ENCODE measurements at places on chromosomes 5 and 9.

GRCh38 chr9:93659044-93659836, 82.9 kb downstream of the PHF2 start:
- no peak for DNase-seq

DNA sequence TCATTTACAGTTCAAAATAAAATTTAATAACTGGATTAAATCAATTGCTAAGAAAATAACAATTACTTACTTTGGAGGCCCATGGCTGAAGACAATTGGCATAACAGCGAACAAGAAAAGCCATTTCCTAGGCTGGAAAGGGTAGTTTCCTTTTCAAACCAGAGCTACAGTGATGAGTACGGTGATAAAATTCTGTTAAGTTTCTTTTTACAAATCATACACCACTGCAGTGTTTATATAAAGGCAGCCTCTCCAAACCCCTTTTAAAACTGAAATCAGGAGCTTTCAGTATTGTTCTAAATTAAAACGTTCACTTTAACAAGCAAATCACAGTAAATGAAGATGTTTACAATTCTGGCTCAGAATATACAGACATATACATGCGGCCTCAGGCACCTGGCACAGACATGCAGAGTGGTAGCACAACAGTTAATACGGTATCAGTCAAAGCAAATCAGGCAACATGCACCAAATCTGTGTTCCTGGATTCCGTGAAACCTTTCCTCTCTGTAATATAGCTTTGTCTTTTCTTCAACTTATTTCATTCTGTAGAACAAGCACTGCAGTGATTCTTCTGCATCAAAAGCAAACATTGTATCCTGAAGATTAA, 102.9 kb downstream of the RAPGEF6 start:
- DNase-seq = no peak

GRCh38 chr5:160259341-160259740, 30.0 kb downstream of the FABP6 start:
- no peak for DNase-seq

DNA sequence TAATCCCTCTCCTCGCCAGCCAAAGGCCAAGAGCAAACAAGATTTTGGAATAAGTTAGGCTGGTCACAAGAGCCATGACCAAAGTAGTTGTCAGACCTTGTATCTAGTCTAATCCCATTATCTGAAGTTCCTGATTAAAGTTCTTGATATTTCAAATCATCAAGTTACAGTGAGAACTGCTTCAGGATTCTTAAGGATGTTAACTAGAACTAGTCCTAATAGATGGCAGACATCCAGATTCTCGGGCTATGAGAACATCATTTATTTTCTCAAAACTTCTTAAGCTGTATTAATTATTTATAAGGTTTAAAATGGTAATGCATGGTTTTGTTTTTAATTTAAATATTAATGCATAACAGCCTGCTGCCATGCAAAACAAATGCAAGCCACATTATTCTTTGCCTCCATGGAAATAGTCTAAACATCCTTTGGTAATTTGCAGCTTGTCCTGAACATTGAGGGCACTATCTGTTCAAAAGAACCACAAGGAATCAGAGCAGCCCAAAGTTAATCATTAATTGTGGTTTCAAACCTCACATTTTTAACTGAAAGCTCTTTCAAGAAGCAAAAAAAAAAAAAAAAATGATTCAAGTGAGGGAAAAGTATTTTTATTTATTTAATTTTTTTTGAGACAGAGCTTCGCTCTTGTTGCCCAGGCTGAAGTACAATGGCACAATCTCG, 95.1 kb downstream of the TTC39B start:
- no peak for DNase-seq

- DNase-seq = no peak
Measured at GRCh38 chr9:2913026-2913425, 69.1 kb upstream of the PUM3 start.

- DNase-seq = no peak
Measured at GRCh38 chr9:22105005-22105722, 96.1 kb upstream of the CDKN2B start.

Data from hematopoietic multipotent progenitor cell (in vitro differentiated cells).